ENCODE measurements at places on chromosomes 7 and 10. TPM values are rescaled to one million over a fixed set of nuclear protein-coding genes. Genes with fewer than 3 reads are reported as not detected.

DNA sequence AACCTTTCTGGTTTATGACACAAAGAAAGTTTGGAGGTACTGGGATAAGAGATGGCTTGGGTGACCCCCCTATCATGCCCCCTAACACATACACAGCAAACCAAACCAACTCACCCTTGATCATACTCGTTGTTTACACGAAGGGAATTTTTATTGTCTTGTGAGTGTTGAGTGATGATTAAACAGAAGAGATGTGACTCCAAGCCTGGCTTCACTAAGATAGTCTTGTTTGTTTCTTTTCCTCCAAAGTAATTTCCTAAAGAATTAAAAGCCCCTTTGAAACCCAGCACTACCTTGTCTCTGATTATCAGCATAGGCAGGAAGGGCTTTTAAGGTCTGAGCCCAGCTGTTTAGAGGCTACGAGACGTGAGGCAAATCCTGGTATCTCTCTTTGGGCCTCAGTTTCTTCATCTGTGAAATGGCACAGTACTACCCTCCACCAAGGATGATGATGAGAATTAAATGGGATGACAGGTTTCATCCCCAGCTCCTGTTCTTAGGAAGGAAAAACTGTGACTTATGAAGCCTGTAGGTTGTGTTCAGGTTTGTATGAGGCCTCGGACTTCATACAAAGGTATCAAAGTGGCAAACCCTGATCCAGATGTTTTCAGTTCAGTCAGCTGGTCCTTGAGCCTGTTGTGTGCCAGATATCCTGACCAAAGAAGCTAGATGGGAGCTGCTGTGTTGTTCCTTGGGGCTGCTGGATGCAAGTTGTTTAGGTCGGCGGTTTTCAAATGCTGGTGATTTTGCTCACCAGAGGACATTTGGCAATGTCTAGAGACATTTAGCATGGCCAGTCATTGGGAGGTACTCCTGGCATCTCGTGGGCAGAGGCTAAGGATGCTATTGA, 51.8 kb downstream of the TCF7L2 start:
- no peaks in the 10 kb centered on the region for H3K36me3 ChIP-seq
- no peaks in the 10 kb centered on the region for H3K27me3 ChIP-seq
- H3K4me3 ChIP-seq = no peak overlapping the region
- H3K4me1 ChIP-seq = peaks cover 76% of the 10 kb centered on the region

Gene GAD2
- not detected for polyA plus RNA-seq

- peaks cover 9% of the 10 kb centered on the region for H3K4me1 ChIP-seq
- no peak overlapping the region for H3K27ac ChIP-seq
- no peaks in the 10 kb centered on the region for H3K36me3 ChIP-seq
- H3K27me3 ChIP-seq = no peaks in the 10 kb centered on the region
- no peak overlapping the region for H3K4me3 ChIP-seq
Observed at GRCh38 chr7:82167558-82168314, 275.8 kb downstream of the CACNA2D1 start.

Gene LRIT2
- not detected for polyA plus RNA-seq

DNA sequence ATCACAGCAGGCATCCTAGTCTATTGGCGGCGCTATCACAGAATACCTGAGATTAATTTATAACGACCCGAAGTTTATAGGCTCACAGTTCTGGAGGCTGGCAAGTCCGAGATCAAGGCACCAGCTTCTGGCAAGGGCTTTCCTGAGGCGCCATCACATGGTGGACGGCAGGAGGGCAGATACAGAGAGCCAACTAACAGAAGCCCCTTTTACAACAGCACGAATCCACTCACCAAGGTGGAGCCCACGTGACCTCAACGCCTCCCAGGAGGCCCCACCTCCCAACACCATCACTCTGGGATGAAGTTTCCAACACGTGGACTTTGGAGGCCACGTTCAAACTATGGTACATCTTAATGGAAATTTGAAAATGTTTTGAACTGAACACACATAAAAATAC, 255.3 kb downstream of the ELFN1 start:
- no peak overlapping the region for H3K4me3 ChIP-seq
- H3K27me3 ChIP-seq = no peaks in the 10 kb centered on the region
- no peaks in the 10 kb centered on the region for H3K4me1 ChIP-seq
- no peak for DNase-seq
- H3K36me3 ChIP-seq = no peaks in the 10 kb centered on the region
